ENCODE measurements at places on chromosomes 1 and 21. TPM values are rescaled to one million over a fixed set of nuclear protein-coding genes. Genes with fewer than 3 reads are reported as not detected.

DNA sequence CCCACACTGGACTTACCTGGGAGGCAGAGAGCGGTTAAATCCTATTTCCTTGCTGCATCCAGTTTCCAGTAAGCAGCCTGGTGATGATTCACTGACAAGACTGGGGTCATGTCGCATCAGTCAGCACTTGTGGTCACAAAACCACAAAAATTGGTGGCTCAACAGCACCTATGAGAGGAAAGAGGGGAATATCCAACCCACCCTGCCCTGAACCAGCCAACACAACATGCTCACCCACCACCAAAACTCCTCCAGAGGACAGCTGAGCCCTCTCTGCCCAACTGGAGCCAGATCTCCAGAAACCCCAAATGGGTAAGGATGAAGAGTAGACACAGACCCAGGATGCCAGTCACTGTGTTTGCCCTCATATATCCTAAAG is 64.0 kb downstream of the CD46 start:
- DNase-seq: peak; percentile 77
- no peaks in the 10 kb centered on the region for H3K36me3 ChIP-seq
- no peaks in the 10 kb centered on the region for H3K27me3 ChIP-seq
- peaks cover 20% of the 10 kb centered on the region for H3K4me1 ChIP-seq
- H3K4me3 ChIP-seq: peak overlapping the region; percentile 33

FYB2 gene
- not detected for polyA plus RNA-seq

- H3K36me3 ChIP-seq: no peaks in the 10 kb centered on the region
- DNase-seq: no peak
- H3K4me3 ChIP-seq: no peak overlapping the region
- H3K27ac ChIP-seq: no peak overlapping the region
These were observed 32.0 kb upstream of the PRDX6 start for GRCh38 chr1:173445164-173445563.

CDCP2 gene
- not detected for polyA plus RNA-seq

DNA sequence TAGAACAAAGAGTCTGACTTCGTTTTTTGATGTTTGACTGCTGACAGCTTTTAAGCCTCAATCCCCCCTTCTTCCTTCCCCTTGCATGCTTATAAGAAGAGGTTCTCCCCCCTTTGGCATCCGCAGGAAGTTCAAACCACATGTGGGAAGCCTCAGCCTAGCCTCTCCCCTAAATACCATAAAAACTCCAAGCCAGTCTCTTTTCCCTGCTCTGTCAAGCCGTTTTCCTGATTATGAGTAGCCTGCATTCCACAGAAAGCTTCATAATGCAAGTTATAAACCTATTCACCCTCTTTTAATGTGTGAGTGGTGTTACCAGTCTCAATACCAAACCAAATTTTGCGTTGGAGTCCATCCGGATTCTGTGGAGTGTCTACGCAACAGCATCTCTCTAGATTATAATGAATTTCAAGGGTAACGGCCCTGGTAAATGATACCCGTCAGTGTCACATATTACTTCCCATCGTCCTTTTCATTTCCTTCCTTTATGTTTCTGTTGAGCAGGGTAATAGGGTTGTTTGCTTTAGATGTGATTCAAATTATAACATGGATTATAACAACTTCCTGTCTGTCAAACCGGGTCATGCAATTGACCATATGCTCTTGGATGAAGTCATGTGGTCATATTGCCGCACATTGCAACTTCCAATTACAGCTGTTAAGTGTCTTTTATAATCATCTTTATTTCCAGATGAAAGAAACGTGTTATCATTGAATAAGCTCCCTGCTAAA is 717.5 kb downstream of the RWDD3 start:
- H3K27me3 ChIP-seq: no peaks in the 10 kb centered on the region
- H3K27ac ChIP-seq: no peak overlapping the region
- H3K4me3 ChIP-seq: no peak overlapping the region
- H3K36me3 ChIP-seq: no peaks in the 10 kb centered on the region

DNA sequence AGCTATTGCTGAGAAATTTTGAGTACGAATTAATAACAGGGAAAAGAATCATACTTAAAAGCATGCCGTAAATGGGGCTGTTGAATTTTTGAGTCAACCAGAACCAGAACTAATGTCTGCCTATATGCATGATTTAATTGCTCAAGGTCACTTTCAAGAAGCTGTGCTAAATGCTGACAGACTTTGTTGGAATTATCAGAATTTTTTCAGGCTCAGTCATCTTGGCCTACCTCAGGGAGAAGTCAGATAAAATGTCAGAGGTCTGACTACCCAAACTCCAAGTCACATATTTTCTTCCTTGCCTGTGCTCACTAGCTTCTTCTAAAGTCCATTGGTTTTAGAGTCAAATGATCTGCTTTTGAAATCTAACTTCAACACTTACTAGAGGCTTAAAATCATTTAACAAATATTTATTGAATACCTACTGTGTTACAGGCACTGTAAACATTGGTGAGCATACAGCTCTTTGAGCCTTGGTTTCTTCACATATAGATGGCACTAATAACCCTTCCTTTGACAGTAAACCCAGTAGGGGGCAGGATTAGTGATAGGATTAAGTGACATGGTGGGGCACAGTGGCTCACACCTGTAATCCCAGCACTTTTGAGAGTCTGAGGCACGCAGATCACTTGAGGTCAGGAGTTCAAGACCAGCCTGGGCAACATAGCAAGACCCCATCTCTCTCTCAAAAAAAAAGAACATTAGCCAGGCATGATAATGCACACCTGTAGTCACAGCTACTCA is 121.2 kb upstream of the SLC44A3 start:
- H3K4me3 ChIP-seq: 0 out of 2 replicates have a peak overlapping the region, but pooled peaks have one; percentile 5
- H3K27ac ChIP-seq: peak overlapping the region; percentile 71
- peak; percentile 71 for DNase-seq
- no peaks in the 10 kb centered on the region for H3K27me3 ChIP-seq
- H3K36me3 ChIP-seq: no peaks in the 10 kb centered on the region

- peak; percentile 34 for DNase-seq
- H3K4me1 ChIP-seq: peaks cover 36% of the 10 kb centered on the region
- no peak overlapping the region for H3K27ac ChIP-seq
- no peak overlapping the region for H3K4me3 ChIP-seq
These were observed 2.7 kb downstream of the COL24A1 start for GRCh38 chr1:86153836-86154235.

GRCh38 chr1:93042187-93043056 is 36.7 kb upstream of the MTF2 start:
- H3K27ac ChIP-seq: no peak overlapping the region
- no peaks in the 10 kb centered on the region for H3K27me3 ChIP-seq
- H3K4me1 ChIP-seq: no peaks in the 10 kb centered on the region

HSPG2 gene
- 123 TPM for polyA plus RNA-seq

DNA sequence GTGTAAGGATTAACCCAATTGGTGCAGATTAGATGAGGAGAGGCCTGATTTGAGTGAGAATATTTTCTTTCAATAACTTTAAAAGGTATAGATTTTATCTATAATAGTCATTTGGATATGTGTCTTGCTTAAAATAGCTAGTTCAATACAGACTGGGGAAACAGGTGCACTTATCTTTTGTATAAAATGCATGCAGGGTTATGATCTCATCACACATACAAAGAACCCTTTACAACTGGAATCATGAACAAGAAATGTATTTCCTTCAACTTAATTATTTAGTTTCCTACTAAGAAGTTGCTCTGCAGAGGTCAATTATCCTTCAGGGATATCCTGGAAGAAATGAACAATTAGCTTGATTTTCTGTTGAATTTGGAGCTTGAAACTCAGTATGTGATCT is 259.6 kb downstream of the PTBP2 start:
- no peak overlapping the region for H3K27ac ChIP-seq
- no peaks in the 10 kb centered on the region for H3K4me1 ChIP-seq
- H3K27me3 ChIP-seq: no peaks in the 10 kb centered on the region

PLCH2 gene
- polyA plus RNA-seq: not detected

DNA sequence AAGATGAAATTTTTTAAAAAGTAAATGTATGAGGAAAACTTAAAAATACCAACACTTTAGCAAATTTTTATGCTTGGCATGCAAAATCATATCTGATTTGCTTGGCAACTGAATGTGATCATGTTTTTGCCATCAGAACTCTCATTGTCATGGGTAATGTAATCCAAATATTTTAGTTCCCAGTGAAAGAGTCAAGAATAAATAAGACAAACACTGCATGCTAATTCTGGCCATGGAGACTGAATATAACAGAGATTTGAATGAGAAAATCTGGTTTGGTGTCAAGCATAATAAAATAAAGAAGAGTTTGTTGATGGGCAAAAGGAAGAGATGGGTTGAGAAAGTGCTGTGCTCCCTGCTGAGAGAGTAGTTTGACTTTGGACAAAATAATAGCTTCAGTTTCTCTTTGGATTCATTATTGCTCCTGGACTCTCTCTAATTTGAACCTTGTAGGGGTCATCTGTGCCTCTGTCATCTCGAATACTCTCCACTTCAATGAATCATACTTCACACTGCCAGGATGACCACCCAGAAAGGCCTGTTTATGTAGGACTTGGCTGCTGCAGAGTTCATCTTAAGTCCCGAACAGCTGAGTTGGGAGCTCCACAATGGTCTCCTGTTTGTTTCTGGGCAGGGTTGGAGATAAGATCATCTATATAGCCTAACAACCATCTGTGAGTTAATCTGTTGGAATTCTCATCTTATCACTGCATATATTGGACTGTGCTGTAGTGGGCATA is 34.4 kb downstream of the ADAMTS1 start:
- peak; percentile 27 for DNase-seq
- peaks cover 34% of the 10 kb centered on the region for H3K4me1 ChIP-seq
- H3K36me3 ChIP-seq: no peaks in the 10 kb centered on the region
- no peak overlapping the region for H3K4me3 ChIP-seq

DNA sequence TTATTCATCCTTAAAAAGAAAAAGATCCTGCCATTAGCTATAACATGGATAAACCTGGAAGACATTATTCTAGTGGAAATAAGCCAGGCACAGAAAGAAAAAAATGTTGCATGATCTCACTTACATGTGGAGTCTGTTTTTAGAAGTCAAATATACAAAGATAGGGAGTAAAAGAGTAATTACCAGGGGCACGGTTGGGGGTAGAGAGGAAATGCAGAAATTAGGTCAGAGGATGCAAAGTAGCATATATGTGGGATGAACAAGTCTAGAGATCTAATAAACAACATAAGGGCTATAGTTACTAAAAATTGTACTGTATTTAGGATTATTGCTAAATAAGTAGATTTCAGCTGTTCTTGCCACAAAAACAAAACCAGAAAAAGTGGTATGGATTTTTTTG is 61.4 kb upstream of the CD53 start:
- H3K36me3 ChIP-seq: no peaks in the 10 kb centered on the region
- no peak overlapping the region for H3K27ac ChIP-seq
- DNase-seq: no peak

GRCh38 chr1:52294580-52294979 is 71.4 kb downstream of the CC2D1B start:
- DNase-seq: peak; percentile 51
- no peaks in the 10 kb centered on the region for H3K36me3 ChIP-seq
- H3K4me1 ChIP-seq: peaks cover 10% of the 10 kb centered on the region
- no peak overlapping the region for H3K4me3 ChIP-seq
- peak overlapping the region; percentile 2 for H3K27ac ChIP-seq
- H3K27me3 ChIP-seq: no peaks in the 10 kb centered on the region

DNA sequence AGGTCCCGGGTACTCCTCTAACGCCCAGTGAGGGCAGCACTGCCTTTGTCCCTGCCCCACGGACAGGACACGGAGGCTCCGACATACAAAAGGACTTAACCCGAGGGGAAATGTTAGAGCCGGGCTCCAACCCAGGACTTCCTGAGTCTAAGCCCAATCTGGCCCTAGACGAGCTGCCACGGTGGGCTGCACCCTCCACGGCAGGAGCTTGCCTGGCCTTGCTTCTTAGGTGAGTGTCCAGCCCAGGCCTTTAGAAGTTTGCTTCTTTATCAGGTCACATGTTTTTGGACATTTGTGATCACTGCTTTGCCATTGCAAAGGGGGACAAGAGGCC is 11.0 kb upstream of the TMEM200B start:
- no peak for DNase-seq
- no peaks in the 10 kb centered on the region for H3K36me3 ChIP-seq
- H3K27ac ChIP-seq: no peak overlapping the region
- peak overlapping the region; percentile 53 for H3K4me3 ChIP-seq

GRCh38 chr1:245888809-245889208 is 618.3 kb downstream of the SMYD3 start:
- H3K36me3 ChIP-seq: peaks cover 8% of the 10 kb centered on the region
- no peaks in the 10 kb centered on the region for H3K27me3 ChIP-seq
- no peaks in the 10 kb centered on the region for H3K4me1 ChIP-seq

DNA sequence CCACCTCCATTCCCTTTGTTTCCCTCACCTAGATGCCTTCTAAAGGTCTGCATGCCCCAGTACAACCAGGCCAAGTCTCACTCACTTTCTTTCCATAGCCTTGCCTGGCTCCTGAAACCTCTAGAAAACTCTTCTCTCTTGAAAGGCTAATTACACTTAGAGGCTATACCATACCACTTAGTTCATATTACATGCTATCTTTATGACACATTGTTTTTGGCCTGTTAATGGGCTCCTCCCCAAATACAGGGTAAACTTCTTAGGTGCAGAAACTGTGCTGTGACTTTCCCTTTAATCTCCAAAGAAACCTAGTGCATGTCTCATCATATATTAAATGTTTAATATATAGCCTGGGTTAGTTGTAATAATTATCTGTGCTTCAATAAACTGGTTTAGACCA is 56.6 kb upstream of the C1orf105 start:
- H3K27me3 ChIP-seq: no peaks in the 10 kb centered on the region
- H3K4me1 ChIP-seq: peaks cover 20% of the 10 kb centered on the region
- H3K27ac ChIP-seq: no peak overlapping the region
- 0 out of 2 replicates have a peak, but pooled peaks cover 4% of the 10 kb centered on the region for H3K36me3 ChIP-seq

- H3K4me3 ChIP-seq: no peak overlapping the region
- peaks cover 9% of the 10 kb centered on the region for H3K4me1 ChIP-seq
- DNase-seq: no peak
- no peak overlapping the region for H3K27ac ChIP-seq
- no peaks in the 10 kb centered on the region for H3K36me3 ChIP-seq
These were observed 9.7 kb upstream of the GBP6 start for GRCh38 chr1:89354205-89354604.

ELAPOR1 gene
- polyA plus RNA-seq: 1.2 TPM

OR2T35 gene
- not detected for polyA plus RNA-seq

- H3K36me3 ChIP-seq: no peaks in the 10 kb centered on the region
- H3K27me3 ChIP-seq: no peaks in the 10 kb centered on the region
- peaks cover 17% of the 10 kb centered on the region for H3K4me1 ChIP-seq
- H3K27ac ChIP-seq: no peak overlapping the region
- DNase-seq: no peak
- no peak overlapping the region for H3K4me3 ChIP-seq
These were observed 65.4 kb downstream of the SLC35A3 start for GRCh38 chr1:100035214-100035613.

GBP5 gene
- 1.2 TPM for polyA plus RNA-seq

RPF1 gene
- 29.6 TPM for polyA plus RNA-seq

GRCh38 chr1:51750218-51750617 is 128.3 kb downstream of the NRDC start:
- no peaks in the 10 kb centered on the region for H3K27me3 ChIP-seq
- peaks cover 16% of the 10 kb centered on the region for H3K4me1 ChIP-seq
- DNase-seq: peak; percentile 57
- H3K27ac ChIP-seq: peak overlapping the region; percentile 11
- no peak overlapping the region for H3K4me3 ChIP-seq

DNA sequence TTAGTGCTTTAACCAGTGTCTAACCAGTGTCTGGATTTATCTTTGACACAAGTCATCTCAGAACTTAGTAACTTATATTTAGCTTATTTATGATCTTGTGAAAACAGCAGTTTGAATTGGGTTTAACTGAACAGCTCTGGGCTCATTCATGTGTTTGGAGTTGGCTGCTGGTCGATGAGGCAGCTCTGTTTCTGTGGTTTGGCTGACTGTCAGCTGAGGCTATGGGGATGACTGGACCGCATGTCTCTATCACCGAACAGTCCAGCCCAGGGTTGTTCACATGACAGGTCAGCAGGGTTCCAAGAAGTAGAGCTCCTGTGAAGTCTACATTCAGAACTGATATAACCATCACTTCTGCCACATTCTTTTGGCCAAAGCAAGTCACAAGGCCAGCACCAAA is 29.1 kb upstream of the C21orf91 start:
- H3K4me1 ChIP-seq: peaks cover 15% of the 10 kb centered on the region
- H3K36me3 ChIP-seq: no peaks in the 10 kb centered on the region
- H3K27ac ChIP-seq: peak overlapping the region; percentile 41
- H3K27me3 ChIP-seq: peaks cover 7% of the 10 kb centered on the region
- peak; percentile 95 for DNase-seq
